ENCODE measurements at places on chromosomes 4 and X.

GRCh38 chr4:76623217-76624045 lies 188.4 kb downstream of the SHROOM3 start:
- no peak for DNase-seq

DNA sequence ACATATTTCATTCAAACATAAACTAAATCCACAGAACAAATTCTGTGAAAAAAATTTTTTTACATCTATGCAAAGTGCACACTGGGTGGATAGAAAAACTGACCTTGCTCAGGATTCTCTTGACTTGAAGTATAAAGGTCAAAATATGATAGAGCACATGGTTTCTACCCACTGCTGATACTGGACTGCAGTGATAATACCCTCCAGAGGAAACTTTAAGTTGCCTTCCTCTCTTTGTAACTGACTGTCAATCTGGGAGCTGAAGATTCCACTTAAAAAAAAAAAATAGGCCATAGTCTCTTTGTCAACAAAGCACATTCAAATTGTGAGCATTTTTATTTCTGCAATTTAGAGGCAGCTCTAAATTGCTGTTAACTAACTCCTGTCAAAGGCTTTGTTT lies 3.2 kb upstream of the AMMECR1 start:
- no peak for DNase-seq

DNA sequence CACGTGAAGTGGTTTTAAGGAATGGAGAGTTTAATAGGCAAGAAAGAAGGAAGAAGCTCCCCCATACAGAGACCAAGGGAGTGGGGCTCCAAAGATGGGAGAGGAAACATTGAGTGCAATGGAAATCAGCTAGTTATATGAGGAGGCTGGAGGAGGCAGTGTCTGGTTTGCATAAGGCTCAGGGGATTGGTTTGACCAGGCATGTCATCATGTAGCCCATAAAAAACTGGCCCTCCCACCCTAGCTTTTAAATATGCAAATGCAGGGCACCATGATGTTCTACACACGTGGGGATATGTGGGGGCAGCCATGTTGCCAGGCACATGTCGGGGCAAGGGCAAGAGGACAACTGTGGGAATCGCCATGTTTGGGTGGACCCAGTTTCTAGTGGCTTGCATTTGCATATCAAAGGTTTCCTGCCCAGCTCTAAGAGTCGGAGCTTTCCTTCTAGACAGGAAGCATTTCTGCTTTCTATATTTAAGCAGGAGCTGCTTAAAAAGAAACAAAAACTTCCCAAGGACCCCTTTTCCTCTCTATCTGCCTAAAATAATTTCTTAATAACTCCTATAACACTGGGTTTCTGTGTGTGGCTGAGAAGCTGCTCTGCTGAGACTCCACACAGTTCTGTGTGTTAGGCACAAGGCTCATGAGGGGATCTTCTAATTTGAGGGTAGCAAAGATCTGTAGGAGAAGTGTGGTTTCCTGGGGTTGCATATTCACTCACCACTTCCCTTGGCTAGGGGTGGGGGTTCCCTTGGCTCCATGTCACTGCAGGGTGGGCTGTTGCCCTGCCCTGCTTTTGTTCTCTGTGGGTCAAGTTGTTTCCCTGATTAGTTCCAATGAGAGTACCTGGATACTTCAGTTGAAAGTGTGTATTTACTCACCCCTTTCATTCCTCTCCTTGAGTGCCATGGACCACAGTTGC lies 113.5 kb downstream of the VSIG4 start:
- DNase-seq, result no peak

DNA sequence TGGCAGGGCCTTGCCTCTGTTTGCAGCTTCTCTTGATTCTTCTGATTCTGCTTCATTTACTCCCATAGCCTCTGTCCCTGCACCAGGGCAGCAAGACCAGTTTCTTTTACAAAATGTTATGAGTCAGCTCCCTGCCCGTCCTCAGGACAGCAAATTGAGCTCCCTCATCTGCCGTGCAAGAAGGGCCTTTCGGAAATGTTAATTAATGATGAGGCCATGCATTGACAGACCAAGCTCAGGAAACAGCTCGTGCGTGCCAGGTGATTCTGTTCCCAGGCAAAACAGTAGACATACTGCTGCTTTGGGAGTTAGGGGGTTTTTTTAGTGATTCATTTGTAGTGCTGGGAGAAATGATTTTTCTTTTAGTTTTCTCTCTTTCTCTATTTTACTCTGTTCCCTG lies 231.7 kb downstream of the FBXW7 start:
- no peak for DNase-seq

- DNase-seq, result peak; percentile 11
These were observed 39.5 kb upstream of the CD40LG start for GRCh38 chrX:136608295-136608933.

- no peak for DNase-seq
These were observed 1442.8 kb upstream of the IGFBP7 start for GRCh38 chr4:58553031-58553430.

- peak; percentile 10 for DNase-seq
These were observed 58.2 kb downstream of the WDR17 start for GRCh38 chr4:176123710-176124407.

DNA sequence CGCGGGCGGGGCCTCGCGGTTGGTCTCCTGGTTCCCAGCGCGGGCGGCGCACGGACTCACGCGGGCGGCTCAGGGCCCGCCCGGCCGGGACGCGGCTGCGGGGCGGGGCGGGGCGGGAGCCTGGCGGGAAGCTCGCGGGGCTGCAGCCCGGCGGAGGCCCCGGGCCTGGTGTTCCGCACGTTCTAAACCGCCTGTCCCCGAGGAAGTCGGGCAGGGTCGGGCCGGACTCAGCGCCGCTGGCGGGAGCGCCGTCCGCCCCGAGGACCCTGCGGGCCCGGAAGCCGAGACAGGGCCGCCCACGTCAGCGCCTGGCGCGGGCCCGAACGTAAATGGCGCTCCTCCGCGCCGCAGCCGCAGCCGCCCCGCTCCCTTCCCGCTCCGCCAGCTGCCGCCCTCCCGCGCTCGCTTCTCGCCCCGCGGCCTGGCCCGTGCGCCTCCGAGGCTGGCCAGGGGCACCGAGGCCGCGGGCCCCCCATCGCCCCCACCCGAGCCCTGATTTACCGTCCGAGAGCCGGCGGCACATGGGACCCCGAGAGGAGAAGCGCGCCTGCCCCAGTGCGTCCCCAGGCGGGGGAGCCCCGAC lies 309 bp upstream of the CTBP1 start:
- peak; percentile 75 for DNase-seq

GRCh38 chr4:17511051-17511450 lies 839 bp downstream of the QDPR start:
- DNase-seq, result peak; percentile 8

DNA sequence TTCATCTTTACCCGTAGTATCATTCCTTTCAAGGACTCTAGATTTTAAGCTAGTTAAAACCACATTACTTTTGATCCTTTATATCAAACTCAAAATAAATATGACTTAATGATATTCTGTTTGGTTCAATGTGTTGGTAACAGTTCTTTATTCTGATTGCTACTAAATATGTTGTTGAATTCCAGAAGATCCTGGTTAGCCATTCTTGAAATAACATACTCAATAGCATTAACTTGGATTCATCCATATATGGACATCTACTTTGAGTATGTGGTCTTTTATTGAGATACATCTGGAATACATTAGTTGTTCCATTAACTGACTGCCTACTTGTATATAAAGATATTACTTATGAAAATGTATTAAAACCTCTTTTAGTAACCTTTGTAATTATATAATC lies 27.5 kb upstream of the PCDH18 start:
- no peak for DNase-seq

GRCh38 chrX:6574762-6575161 lies 39.8 kb upstream of the VCX3A start:
- DNase-seq, result no peak

- no peak for DNase-seq
These were observed 192.2 kb upstream of the LEF1 start for GRCh38 chr4:108360754-108361445.

- no peak for DNase-seq
These were observed 531 bp downstream of the RUFY3 start for GRCh38 chr4:70722199-70722791.

DNA sequence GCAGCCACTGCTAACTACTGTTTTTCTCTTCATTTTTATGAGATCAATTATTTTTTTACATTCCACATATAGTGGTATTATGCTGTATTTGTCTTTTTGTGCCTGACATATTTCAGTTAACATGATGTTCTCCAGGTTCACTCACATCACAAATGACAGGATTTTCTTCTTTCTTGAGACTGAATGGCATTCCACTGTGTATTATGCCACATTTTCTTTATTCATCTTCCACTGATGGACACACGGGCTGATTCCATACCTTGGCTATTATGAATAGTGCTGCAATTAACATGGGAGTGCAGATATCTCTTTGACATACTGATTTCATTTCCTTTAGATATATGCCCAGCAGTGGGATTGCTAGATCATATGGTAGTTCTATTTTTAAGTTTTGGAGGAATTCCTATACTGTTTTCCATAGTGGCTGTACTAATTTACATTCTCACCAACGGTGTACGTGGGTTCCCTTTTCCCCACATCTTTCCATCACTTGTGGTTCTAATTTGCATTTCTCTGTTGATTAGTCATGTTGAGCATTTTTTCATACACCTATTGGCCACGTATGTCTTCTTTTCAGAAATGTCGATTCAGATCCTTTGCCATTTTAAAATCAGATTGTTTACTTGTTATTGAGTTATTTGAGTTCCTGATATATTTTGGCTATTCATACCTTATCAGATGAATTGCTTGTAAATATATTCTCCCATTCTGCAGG lies 14.9 kb upstream of the ZCCHC4 start:
- DNase-seq, result no peak

DNA sequence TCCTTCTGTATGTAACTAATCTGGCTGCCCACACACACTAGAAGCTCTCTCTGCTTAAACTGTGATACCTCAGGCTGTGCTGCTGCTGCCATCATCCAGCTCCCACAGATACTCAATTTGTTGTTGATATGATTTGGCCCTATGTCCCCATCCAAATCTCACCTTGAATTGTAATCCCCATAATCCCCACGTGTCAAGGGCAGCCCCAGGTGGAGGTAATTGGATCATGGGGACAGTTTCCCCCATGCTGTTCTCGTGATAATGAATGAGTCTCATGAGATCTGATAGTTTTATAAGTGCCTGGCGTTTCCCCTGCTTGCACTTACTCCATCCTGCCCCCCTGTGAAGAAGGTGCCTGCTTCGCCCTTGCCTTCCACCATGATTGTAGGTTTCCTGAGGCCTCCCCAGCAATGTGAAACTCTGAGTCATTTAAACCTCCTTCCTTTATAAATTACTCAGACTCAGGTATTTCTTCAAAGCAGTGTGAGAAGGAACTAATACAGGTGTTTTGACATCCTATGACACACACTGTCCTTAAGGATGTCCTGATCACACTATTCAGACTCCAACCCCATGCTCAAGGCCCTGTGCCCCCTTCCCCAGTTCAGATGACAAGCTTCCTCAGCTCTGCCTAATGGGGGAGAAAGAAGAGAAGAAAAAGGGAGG lies 2.9 kb upstream of the ATOH1 start:
- no peak for DNase-seq

DNA sequence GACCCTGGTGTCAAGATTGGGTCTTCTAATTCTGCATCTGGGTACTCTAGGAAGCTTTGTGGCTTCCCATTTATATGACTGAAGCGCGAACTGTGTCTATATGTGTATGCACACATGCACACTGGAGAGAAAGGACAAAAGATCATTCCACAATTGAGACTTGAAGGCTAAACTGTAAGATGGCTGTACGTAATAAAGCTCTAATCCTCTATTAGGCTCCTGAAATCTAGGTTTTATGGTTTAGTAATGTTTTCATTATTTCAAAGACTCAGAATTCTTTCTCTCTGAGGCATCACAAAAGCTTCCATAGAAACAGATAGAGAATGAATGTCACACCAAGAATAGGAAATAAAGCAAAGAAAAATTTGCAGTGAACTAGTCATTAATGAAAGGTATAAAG lies 320.7 kb upstream of the FTHL17 start:
- no peak for DNase-seq

Data from kidney capillary endothelial cell (primary cell).